GM23248 (cell line): ENCODE measurements at places on chromosomes 3 and 15. TPM values are rescaled to one million over a fixed set of nuclear protein-coding genes. Genes with fewer than 3 reads are reported as not detected.

- no peaks in the 10 kb centered on the region for H3K4me1 ChIP-seq
- no peak overlapping the region for H3K4me3 ChIP-seq
- no peaks in the 10 kb centered on the region for H3K36me3 ChIP-seq
- H3K27ac ChIP-seq: no peak overlapping the region
Measured at GRCh38 chr3:134267996-134268395, 17.3 kb upstream of the RYK start.

- H3K4me1 ChIP-seq: no peaks in the 10 kb centered on the region
- H3K27ac ChIP-seq: no peak overlapping the region
- DNase-seq: peak; percentile 0
- no peaks in the 10 kb centered on the region for H3K36me3 ChIP-seq
- H3K27me3 ChIP-seq: no peaks in the 10 kb centered on the region
Measured at GRCh38 chr15:97126553-97127233, 796.2 kb downstream of the NR2F2 start.

GRCh38 chr15:80596521-80596976, 98.6 kb upstream of the ABHD17C start:
- no peak for DNase-seq
- no peaks in the 10 kb centered on the region for H3K27me3 ChIP-seq
- H3K27ac ChIP-seq: no peak overlapping the region
- no peaks in the 10 kb centered on the region; the same call in 1 of the 2 replicates for H3K36me3 ChIP-seq

- H3K36me3 ChIP-seq: no peaks in the 10 kb centered on the region
- H3K27me3 ChIP-seq: no peaks in the 10 kb centered on the region
- H3K4me3 ChIP-seq: no peak overlapping the region
Measured at GRCh38 chr3:183298701-183299153, 45.7 kb downstream of the B3GNT5 start.

DNA sequence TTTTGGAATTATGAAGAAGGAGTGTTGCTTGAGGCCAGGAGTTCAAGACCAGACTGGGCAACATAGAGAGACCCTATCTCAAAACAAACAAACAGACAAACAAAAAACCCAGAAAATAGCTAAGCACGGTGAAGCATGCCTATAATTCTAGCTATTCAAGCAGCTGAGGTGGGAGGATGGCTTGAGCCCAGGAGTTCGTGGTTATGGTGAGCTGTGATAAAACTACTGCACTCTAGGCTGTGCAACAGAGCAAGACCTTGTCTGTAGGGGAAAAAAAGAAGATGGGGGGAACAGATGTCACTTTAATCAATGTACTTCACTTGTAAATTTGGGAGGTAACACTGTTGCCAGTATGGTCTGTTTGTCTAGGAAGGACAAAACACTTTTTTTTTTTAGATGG, 18.7 kb upstream of the EOMES start:
- no peaks in the 10 kb centered on the region; the same call in 1 of the 2 replicates for H3K27me3 ChIP-seq
- no peak overlapping the region for H3K27ac ChIP-seq
- H3K36me3 ChIP-seq: no peaks in the 10 kb centered on the region

- H3K4me3 ChIP-seq: no peak overlapping the region
- no peaks in the 10 kb centered on the region for H3K36me3 ChIP-seq
- H3K27ac ChIP-seq: no peak overlapping the region
- DNase-seq: no peak
Measured at GRCh38 chr3:68802111-68802870, 130.1 kb downstream of the TAFA4 start.

GRCh38 chr3:9837701-9838582, 5.9 kb downstream of the RPUSD3 start:
- H3K4me1 ChIP-seq: no peaks in the 10 kb centered on the region
- no peak overlapping the region for H3K27ac ChIP-seq
- peaks cover 13% of the 10 kb centered on the region; the same call in 1 of the 2 replicates for H3K36me3 ChIP-seq
- no peaks in the 10 kb centered on the region for H3K27me3 ChIP-seq

GRCh38 chr3:24490151-24490550, 4.5 kb downstream of the THRB start:
- no peak overlapping the region for H3K27ac ChIP-seq
- H3K27me3 ChIP-seq: no peaks in the 10 kb centered on the region
- H3K4me3 ChIP-seq: no peak overlapping the region

GRCh38 chr3:102790747-102791325, 356.0 kb downstream of the ZPLD1 start:
- peaks cover 30% of the 10 kb centered on the region for H3K4me1 ChIP-seq
- H3K4me3 ChIP-seq: no peak overlapping the region
- no peaks in the 10 kb centered on the region for H3K27me3 ChIP-seq

- no peak overlapping the region for H3K4me3 ChIP-seq
- H3K36me3 ChIP-seq: no peaks in the 10 kb centered on the region
Measured at GRCh38 chr15:90837094-90837493, 31.3 kb upstream of the FURIN start.

- H3K4me3 ChIP-seq: no peak overlapping the region
- no peaks in the 10 kb centered on the region for H3K36me3 ChIP-seq
- DNase-seq: no peak
- H3K4me1 ChIP-seq: peaks cover 23% of the 10 kb centered on the region
Measured at GRCh38 chr15:71701808-71702207, 108.5 kb upstream of the NR2E3 start.

GRCh38 chr3:107208100-107208499, 169.1 kb upstream of the CCDC54 start:
- H3K4me3 ChIP-seq: peak overlapping the region; percentile 35
- no peaks in the 10 kb centered on the region for H3K27me3 ChIP-seq
- peak overlapping the region; percentile 58 for H3K27ac ChIP-seq
- peaks cover 29% of the 10 kb centered on the region for H3K4me1 ChIP-seq
- H3K36me3 ChIP-seq: no peaks in the 10 kb centered on the region

GRCh38 chr3:64110071-64110470, 86.8 kb upstream of the PSMD6 start:
- peaks cover 20% of the 10 kb centered on the region; the same call in 1 of the 2 replicates for H3K36me3 ChIP-seq
- DNase-seq: no peak
- H3K27me3 ChIP-seq: no peaks in the 10 kb centered on the region
- no peak overlapping the region for H3K27ac ChIP-seq

GRCh38 chr3:79172241-79172640, 595.6 kb downstream of the ROBO1 start:
- H3K36me3 ChIP-seq: no peaks in the 10 kb centered on the region
- DNase-seq: no peak
- H3K4me3 ChIP-seq: no peak overlapping the region
- no peaks in the 10 kb centered on the region for H3K27me3 ChIP-seq
- H3K4me1 ChIP-seq: peaks cover 17% of the 10 kb centered on the region

- peak overlapping the region; percentile 12; the same call in 1 of the 2 replicates for H3K4me3 ChIP-seq
- H3K27ac ChIP-seq: peak overlapping the region; percentile 13
- peaks cover 13% of the 10 kb centered on the region for H3K4me1 ChIP-seq
- no peaks in the 10 kb centered on the region for H3K36me3 ChIP-seq
- no peaks in the 10 kb centered on the region for H3K27me3 ChIP-seq
Measured at GRCh38 chr3:21174461-21174860, 576.5 kb downstream of the ZNF385D start.

MAGI1 gene
- polyA plus RNA-seq: 5.8 and 7.3 TPM in 2 replicates

NAA80 gene
- polyA plus RNA-seq: 10.8 and 11.1 TPM in 2 replicates

KLHL40 gene
- not detected in 2 replicates for polyA plus RNA-seq

CHRFAM7A gene
- not detected in 2 replicates for polyA plus RNA-seq

TTLL13 gene
- not detected in 2 replicates for polyA plus RNA-seq

ALS2CL gene
- 1.2 and 2.0 TPM in 2 replicates for polyA plus RNA-seq

SPINT1 gene
- 0.19 and 0.24 TPM in 2 replicates for polyA plus RNA-seq
